ENCODE measurements at places on chromosomes 2 and 18. TPM values are rescaled to one million over a fixed set of nuclear protein-coding genes. Genes with fewer than 3 reads are reported as not detected.
A peak's percentile ranks its signal among the peaks of the same experiment; 100 is the strongest.

The DDX18 gene
- 111 TPM for total RNA-seq

The PPM1B gene
- total RNA-seq: 126 TPM

The TUBA3E gene
- total RNA-seq: not detected

The ANKRD29 gene
- total RNA-seq: 7.3 TPM

The SH3RF3 gene
- total RNA-seq: 0.42 TPM

- peak; percentile 92 for DNase-seq
- peak within 1 kb of the TSS; percentile 59 for H3K4me3 ChIP-seq
- H3K27me3 ChIP-seq: peaks cover 100% of the 10 kb centered on the region
- H3K27ac ChIP-seq: no peak within 1 kb of the TSS
- H3K4me1 ChIP-seq: peaks cover 42% of the 10 kb centered on the region
These were observed at the start of gene DLX2 for GRCh38 chr2:172102391-172103359. Gene DLX2, minus strand, starts transcription at chr2:172102900. Its CDS starts 362 bp downstream, at chr2:172102538.

DNA sequence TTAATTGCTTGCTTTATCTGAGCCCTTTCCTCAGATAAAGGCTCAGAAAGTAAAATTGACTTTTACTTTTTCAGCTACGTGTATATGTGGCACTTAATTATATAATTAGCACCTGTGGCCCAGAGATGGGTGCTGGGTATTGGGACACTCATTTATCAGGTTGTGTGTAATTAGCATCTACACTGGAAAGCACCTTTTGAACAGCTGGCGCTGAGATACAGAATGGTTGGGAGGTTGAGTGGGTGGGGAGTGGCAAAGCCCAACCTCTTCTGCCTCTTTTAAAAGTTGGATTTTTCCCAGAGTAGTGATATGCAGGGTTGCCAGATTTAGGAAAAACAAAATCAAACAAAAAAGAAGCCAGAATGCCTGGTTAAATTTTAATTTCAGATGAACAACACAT, 23.9 kb downstream of the SPTBN1 start:
- no peak overlapping the region for H3K27ac ChIP-seq
- no peaks in the 10 kb centered on the region for H3K36me3 ChIP-seq
- DNase-seq: no peak
- H3K4me1 ChIP-seq: no peaks in the 10 kb centered on the region
- H3K4me3 ChIP-seq: no peak overlapping the region
- H3K27me3 ChIP-seq: no peaks in the 10 kb centered on the region

DNA sequence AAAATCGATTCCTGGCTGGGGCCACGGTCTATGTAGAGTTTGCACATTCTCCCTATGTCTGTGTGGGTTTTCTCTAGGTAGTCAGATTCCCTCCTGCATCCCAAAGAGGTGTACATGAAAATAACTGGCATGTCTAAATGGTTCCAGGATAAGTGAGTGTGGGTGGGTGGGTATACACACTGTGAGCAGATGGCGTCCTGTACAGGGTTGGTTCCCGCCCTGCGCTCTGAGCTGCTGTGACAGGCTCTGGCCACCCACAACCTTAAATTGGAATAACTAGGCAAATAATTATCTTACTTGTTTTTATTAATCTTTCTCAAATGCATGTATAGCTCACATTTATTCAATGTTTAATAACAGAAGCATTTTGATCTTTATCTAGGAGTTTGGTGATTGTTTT, 16.3 kb downstream of the THOC1 start:
- H3K27me3 ChIP-seq: no peaks in the 10 kb centered on the region
- H3K4me3 ChIP-seq: no peak overlapping the region
- H3K27ac ChIP-seq: no peak overlapping the region
- H3K36me3 ChIP-seq: peaks cover 31% of the 10 kb centered on the region
- no peaks in the 10 kb centered on the region for H3K4me1 ChIP-seq

DNA sequence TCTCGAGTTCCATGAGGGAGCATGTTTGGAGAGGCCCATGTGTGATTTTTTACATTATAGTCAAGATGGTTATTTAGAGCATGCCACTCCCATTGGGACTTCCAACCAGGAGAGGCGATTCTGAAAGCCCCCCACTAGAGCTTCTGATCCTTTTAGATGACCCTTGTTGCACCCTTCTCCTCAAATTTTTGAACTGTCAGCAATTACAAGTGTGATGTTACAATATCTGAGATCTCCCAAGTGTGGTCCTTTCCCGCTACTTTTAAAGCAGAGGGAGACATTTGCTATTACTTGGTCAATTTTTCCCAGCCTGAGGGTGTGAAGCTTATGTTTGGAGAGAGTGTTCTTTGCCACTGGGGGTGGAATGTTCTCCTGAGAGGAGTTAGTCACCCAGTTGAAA, 16.7 kb upstream of the PTH2R start:
- no peak for DNase-seq
- H3K4me3 ChIP-seq: no peak overlapping the region
- H3K36me3 ChIP-seq: no peaks in the 10 kb centered on the region
- no peak overlapping the region for H3K27ac ChIP-seq
- no peaks in the 10 kb centered on the region for H3K27me3 ChIP-seq
- H3K4me1 ChIP-seq: no peaks in the 10 kb centered on the region

DNA sequence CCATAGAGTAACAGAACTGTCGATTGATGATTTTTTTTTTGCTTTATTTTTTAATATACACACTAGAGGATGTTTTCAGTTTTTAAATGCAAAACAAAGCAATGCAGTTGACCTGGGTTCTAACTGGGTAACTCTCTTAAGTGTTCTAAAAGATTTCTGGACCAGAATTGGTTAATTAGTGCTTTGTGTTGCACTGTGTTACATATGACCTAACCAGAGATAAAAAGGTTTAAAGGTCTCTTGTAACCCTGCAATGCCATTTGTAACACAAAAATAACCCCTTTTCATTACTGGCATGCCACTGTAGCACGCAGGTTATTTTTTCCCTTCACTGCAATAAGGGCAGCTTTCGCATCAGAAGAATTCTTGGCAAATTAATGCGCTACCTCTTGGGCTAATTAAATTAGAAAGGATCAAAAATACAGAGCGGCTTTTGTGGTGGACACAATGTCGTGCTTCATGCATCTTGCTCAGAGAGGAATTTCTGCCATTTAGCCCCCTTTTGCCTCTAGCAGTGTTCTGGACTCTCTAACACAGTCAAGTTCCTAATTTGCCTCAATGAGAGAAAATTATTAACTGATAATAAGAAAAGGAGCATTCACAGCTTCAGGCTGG, 250.8 kb upstream of the ZEB2 start:
- H3K27ac ChIP-seq: no peak overlapping the region
- no peaks in the 10 kb centered on the region for H3K36me3 ChIP-seq
- no peak overlapping the region for H3K4me3 ChIP-seq
- H3K4me1 ChIP-seq: no peaks in the 10 kb centered on the region

GRCh38 chr18:71902482-71902881, 641.7 kb downstream of the CBLN2 start:
- H3K27me3 ChIP-seq: no peaks in the 10 kb centered on the region
- no peaks in the 10 kb centered on the region for H3K4me1 ChIP-seq
- no peak overlapping the region for H3K27ac ChIP-seq
- no peak for DNase-seq
- H3K4me3 ChIP-seq: no peak overlapping the region

DNA sequence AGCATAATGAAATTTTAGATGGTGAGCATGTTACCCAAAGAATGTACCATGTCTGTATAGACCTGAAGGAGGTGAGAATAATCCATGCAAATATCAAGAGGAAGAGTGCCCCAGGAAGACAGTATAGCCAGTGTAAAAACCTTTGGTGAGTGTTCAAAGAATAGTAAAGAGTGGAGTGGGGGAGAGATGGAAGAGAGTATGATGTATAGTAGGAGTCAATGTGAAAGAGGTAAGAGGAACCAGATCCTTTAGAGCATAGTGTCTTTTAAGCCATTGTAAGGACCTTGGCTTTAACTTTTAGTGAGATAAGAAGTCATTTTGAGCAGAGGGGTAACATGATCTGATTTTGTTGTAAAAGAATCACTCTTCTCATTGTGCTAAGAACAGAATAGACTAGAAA, 1052.3 kb upstream of the ZEB2 start:
- H3K36me3 ChIP-seq: no peaks in the 10 kb centered on the region
- H3K27me3 ChIP-seq: no peaks in the 10 kb centered on the region
- H3K4me3 ChIP-seq: no peak overlapping the region
- no peaks in the 10 kb centered on the region for H3K4me1 ChIP-seq

DNA sequence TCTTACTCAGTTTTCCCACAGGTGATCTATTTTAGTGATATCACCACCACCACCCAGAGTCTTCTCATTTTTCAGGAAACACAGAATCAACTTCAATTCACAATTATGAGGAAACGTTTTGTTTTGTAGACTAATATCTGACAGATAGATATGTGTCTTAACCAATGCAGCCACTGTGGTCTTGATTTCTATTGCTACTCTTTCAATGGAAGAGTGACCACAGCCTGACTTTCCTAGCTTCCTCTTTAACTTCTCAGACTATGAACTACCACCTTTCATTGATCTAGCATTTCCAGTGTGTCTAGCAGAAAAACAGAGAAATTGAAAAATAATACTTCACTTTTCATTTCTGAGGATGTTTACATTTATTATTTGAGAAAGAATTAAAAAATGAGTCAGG, 20.5 kb downstream of the ADAM17 start:
- no peak overlapping the region for H3K4me3 ChIP-seq
- H3K27me3 ChIP-seq: no peaks in the 10 kb centered on the region
- no peaks in the 10 kb centered on the region for H3K4me1 ChIP-seq
- H3K27ac ChIP-seq: no peak overlapping the region

GRCh38 chr2:6181926-6182325, 489.7 kb downstream of the SOX11 start:
- H3K4me1 ChIP-seq: peaks cover 2% of the 10 kb centered on the region
- no peak overlapping the region for H3K27ac ChIP-seq
- DNase-seq: no peak
- no peaks in the 10 kb centered on the region for H3K27me3 ChIP-seq

DNA sequence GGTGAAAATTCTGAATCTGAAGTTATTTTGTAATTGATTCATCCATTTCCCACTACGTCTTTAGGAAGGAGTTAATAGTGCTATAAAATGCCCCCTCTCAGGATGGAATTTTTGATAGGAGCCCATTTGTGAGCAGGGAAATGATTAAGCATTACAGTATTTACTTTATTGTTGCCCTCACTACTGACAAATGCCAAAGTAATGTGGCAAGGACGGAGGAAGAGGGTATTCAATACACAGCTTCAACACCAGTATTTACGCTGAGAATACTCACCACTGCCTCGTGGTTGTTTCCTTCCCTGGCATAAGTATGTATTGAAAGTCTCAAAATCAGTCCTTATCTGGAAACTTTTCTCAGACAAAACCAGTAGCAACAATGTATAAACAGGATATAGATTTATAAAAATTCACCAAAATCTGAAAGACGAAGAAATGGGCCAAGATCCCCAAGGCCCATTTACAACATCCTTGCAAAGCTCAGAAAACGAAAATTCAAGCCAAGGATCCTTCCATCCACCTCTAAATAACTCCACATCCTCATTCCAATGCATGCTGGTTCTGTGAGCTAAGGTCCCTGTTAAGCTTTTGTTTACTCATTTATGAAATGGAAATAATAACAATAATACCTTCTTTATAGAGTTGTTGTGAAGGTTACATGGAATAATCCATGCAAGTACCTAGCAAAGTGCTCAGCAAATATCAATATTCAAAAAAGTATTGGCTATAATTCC, 29.3 kb downstream of the FEZ2 start:
- no peak overlapping the region for H3K27ac ChIP-seq
- no peaks in the 10 kb centered on the region for H3K27me3 ChIP-seq
- H3K4me3 ChIP-seq: no peak overlapping the region
- no peak for DNase-seq
- H3K36me3 ChIP-seq: no peaks in the 10 kb centered on the region

DNA sequence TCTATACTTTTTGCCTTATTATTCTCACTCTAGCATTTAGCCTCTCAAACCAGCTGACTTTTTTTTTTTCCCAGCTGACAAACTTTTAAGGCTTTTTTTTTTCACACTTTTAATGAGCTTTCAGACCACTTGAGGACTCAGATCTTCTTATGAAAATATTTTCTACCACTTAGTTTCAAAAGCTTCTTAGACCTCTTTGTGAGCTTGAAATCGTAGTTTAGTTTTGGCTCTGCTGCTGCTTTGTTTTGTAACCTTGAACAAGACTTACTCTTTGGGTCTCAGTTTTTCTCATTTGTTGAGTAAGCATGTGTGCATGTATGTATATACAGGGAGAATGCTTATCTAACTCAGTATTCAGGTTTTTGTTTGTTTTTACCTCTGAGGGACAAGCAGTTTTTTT, 3.5 kb downstream of the NBEAL1 start:
- no peak overlapping the region for H3K27ac ChIP-seq
- no peak overlapping the region for H3K4me3 ChIP-seq
- H3K4me1 ChIP-seq: peaks cover 3% of the 10 kb centered on the region

Data from H1 (cell line).